ENCODE measurements at places on chromosomes 2 and 18. TPM values are rescaled to one million over a fixed set of nuclear protein-coding genes. Genes with fewer than 3 reads are reported as not detected.

GRCh38 chr18:5309888-5310470, 14.5 kb upstream of the ZBTB14 start:
- peak overlapping the region; percentile 64 for H3K4me3 ChIP-seq
- no peaks in the 10 kb centered on the region for H3K27me3 ChIP-seq
- no peaks in the 10 kb centered on the region for H3K36me3 ChIP-seq

GRCh38 chr2:236345081-236345714, 81.0 kb upstream of the ASB18 start:
- no peak overlapping the region for H3K27ac ChIP-seq
- H3K4me1 ChIP-seq = no peaks in the 10 kb centered on the region
- DNase-seq = no peak
- H3K27me3 ChIP-seq = no peaks in the 10 kb centered on the region
- no peak overlapping the region for H3K4me3 ChIP-seq
- H3K36me3 ChIP-seq = no peaks in the 10 kb centered on the region

The STPG4 gene
- total RNA-seq = not detected

The NCKAP1 gene
- 8.7 TPM for total RNA-seq

The EPB41L3 gene
- total RNA-seq = 1.2 TPM

All from CD8-positive, alpha-beta memory T cell (primary cell).